Activated CD8-positive, alpha-beta memory T cell treated with anti-CD3 and anti-CD28 coated beads, Interleukin-2, amount 10 ng/mL, durations not matched to agents 7 days and 5 days (primary cell): ENCODE measurements at places on chromosomes 4 and X.

DNA sequence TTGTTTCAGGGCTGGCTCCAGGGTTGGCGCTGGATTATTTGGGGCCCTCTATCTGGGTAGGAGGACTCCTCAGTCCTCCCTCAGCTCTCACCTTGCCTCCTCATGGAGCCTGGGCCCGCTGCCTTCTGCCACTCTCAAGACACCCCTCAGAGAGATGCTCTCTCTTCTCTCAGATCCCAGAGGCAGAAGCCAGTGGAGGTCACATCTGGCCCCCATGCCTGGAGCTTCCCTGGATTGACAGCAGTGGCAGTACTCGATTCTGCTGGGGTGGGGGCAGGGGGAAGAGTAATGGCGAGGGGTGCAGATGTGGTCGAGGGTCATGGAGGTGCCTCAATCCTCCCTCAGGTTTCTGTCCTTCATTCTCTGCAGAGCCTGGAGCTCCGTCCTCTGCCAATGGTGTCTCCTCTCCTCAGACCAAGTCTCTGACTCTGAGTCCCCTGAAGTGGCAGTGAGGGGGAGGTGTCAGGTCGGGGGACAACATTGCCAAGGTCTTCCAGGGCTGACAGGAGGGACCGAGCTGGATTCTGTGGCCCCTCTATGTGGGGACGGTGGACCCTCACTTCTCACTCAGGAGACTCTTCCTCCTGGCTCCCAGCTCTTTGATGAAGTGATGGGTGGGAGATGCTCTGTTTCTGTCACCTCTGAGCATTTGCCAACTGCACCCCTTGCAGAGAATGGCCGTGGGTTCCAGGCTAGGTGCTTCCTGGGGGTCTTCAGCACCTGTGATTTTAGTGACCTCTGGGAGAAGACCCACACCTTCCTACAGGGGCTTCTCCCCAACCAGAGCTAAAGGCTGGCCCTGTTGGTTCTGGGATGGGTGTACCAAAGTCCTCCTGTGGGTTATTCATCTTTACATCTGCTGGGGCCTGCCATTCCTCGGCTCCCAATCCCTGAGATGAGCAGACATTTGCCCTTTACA lies 10.9 kb upstream of the HSFX1 start:
- no peak for DNase-seq
- no peaks in the 10 kb centered on the region for H3K4me1 ChIP-seq
- H3K27ac ChIP-seq, result no peak overlapping the region
- no peaks in the 10 kb centered on the region for H3K27me3 ChIP-seq

DNA sequence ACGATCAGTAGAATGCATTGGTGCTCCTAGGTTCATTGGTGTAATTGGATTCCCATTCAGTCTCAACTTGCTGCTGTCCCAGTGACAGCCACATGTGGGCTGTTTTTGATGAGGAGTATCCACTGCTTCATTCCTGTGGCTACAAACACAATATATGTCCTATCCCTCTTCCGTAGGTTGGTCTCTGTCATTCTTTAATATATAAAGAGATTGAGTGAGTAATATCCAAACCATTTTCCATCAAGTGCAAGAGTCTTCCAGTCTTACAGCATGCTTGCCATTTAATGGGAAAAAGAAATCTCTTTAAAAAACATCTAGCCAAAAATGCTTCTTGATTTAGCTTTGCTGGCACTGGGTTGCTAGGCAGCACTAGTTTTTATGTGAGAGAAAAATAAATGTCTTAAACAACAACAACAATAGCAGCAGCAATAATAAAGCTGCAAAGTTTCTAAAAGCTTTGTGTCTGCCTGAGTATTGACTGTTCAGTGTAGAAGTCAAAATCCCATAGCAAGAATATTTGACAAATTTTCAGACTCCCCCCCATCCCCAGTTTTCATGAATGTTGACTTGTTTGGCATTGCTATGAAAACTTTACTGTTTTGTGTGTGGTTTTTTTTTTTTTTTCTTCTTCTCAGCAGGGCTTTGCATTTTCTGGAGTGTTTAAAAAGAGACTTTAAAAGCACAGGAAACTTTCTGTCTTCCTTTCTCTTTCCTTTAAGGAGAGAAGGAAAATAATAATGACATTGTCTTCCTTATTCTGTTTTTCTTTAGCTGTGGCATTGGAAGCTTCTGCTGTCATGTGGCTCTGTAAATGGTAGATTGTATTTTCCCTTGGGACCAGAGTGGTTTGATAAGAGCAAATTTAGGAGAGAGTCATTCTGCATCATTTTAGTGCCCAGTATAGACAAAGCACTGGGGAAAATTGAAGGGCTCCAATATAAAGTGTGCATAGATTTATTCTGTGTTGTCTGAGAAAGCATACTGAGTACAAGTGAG lies 244.3 kb downstream of the ARHGAP10 start:
- no peak overlapping the region for H3K4me3 ChIP-seq
- DNase-seq, result no peak
- H3K36me3 ChIP-seq, result peaks cover 32% of the 10 kb centered on the region
- H3K4me1 ChIP-seq, result peaks cover 15% of the 10 kb centered on the region
- peaks cover 4% of the 10 kb centered on the region for H3K27me3 ChIP-seq

DNA sequence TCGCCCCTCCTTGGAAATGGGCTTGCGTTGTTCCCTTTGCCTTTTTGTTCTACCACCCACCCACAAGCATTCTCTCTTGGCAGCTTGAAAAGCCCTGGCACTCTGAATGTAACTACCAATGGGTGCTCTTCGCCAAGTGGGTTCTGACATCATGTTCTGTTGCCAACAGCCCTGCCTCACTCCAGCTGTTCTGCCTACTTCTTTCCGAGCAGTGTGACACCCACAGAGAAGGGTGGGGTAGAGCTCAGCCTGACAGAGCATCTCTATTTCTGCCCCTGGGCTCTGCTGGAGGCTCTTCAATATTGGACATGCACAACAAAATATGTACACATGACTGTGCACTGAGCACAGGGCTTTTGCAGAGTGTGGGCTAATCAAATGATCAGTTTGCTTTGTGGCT lies 15.6 kb upstream of the EXOSC9 start:
- no peaks in the 10 kb centered on the region for H3K36me3 ChIP-seq
- H3K4me3 ChIP-seq, result no peak overlapping the region
- no peak for DNase-seq
- H3K27me3 ChIP-seq, result peaks cover 47% of the 10 kb centered on the region

DNA sequence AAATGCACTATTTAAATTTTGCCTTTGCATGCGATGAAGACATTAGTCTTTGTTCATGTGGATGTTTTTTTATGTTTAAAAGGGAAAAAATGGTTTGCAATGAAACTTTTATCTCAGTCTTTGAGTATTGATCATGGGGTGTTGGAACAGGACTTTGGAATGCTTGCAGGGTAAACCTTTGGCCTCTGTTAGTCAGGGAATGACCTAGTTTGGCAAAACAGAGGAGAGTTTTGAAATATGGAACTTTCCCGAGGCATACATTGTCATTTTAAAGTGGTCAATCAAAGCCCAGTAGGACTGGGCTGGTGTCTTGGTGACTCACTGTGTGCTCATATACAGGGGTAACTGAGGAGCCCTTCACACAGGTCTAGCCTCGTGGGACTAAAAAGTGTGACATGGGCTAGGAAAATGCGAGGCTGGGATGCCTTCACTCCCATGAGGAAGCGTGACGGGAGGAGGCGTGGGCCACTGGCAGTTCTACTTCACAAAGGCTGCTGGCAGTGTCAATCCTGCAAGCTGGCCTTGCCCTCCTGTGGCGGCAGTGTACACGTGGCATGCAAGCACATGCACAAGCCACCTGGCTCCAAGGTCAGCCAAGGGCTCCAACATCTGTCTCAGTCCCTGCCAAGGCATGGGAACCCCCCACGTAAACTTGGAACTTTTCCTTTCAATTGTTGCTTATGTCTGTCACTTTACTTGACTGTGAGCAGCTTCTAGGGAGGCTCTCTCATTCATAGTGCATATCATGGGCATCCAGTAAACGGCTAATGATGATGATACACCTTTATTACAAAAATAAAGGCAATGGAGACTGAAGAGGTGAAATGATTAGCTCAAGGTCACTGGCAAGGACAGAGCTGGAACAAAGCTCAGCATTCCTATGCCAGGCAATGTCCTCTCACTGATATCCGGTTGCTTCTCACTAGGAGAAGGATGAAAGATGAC lies 5.2 kb upstream of the F11 start:
- DNase-seq, result no peak
- H3K36me3 ChIP-seq, result no peaks in the 10 kb centered on the region
- peaks cover 3% of the 10 kb centered on the region for H3K27me3 ChIP-seq
- H3K27ac ChIP-seq, result no peak overlapping the region

GRCh38 chr4:122045533-122045932 lies 93.7 kb upstream of the TRPC3 start:
- no peak for DNase-seq
- H3K27ac ChIP-seq, result no peak overlapping the region
- no peak overlapping the region for H3K4me3 ChIP-seq
- no peaks in the 10 kb centered on the region for H3K36me3 ChIP-seq
- H3K27me3 ChIP-seq, result peaks cover 3% of the 10 kb centered on the region

- H3K27ac ChIP-seq, result no peak overlapping the region
- no peak overlapping the region for H3K4me3 ChIP-seq
These were observed 312.4 kb upstream of the PABPC5 start for GRCh38 chrX:91122151-91122694.

- no peaks in the 10 kb centered on the region for H3K27me3 ChIP-seq
- no peaks in the 10 kb centered on the region for H3K36me3 ChIP-seq
- no peak overlapping the region for H3K4me3 ChIP-seq
- DNase-seq, result no peak
- no peaks in the 10 kb centered on the region for H3K4me1 ChIP-seq
These were observed 1090.9 kb upstream of the INTU start for GRCh38 chr4:126541820-126542219.

- peaks cover 5% of the 10 kb centered on the region for H3K4me1 ChIP-seq
- no peak overlapping the region for H3K4me3 ChIP-seq
- peaks cover 16% of the 10 kb centered on the region for H3K36me3 ChIP-seq
- H3K27me3 ChIP-seq, result no peaks in the 10 kb centered on the region
These were observed 130.3 kb downstream of the DHRSX start for GRCh38 chrX:2370456-2370855.

- H3K4me3 ChIP-seq, result peak overlapping the region; percentile 75
- DNase-seq, result peak; percentile 83
- H3K36me3 ChIP-seq, result peaks cover 53% of the 10 kb centered on the region
- H3K27ac ChIP-seq, result peak overlapping the region; percentile 95
- H3K4me1 ChIP-seq, result peaks cover 77% of the 10 kb centered on the region
These were observed 57.2 kb downstream of the IRF2 start for GRCh38 chr4:184416913-184417734.

DNA sequence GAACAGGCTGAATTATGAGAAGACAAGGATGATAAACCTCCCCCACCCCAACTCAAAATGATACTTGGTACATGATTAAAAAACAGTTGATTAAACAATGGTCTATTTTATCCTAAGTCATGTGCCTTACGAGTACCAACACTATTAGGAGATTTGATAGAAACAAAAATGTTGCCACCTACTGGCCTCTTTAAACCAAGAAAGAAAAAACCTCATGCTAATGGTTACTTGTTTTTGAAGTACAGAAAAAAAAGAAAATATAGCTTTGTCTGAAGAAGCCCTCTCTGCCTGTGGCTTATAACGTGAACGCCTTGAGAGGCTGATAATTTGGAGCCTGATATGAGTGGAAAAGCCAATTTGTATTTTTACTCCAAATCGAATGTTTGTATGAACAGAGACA lies 538.2 kb downstream of the DMD start:
- no peak overlapping the region for H3K4me3 ChIP-seq
- H3K4me1 ChIP-seq, result no peaks in the 10 kb centered on the region
- no peak for DNase-seq
- H3K27me3 ChIP-seq, result no peaks in the 10 kb centered on the region

GRCh38 chrX:136261321-136261720 lies 10.1 kb upstream of the MAP7D3 start:
- DNase-seq, result no peak
- H3K4me3 ChIP-seq, result no peak overlapping the region
- H3K27ac ChIP-seq, result no peak overlapping the region
- H3K27me3 ChIP-seq, result no peaks in the 10 kb centered on the region

- H3K36me3 ChIP-seq, result peaks cover 31% of the 10 kb centered on the region
- no peak for DNase-seq
- H3K27me3 ChIP-seq, result no peaks in the 10 kb centered on the region
- H3K4me3 ChIP-seq, result no peak overlapping the region
- H3K27ac ChIP-seq, result no peak overlapping the region
These were observed 84.7 kb downstream of the PPA2 start for GRCh38 chr4:105389167-105389566.

DNA sequence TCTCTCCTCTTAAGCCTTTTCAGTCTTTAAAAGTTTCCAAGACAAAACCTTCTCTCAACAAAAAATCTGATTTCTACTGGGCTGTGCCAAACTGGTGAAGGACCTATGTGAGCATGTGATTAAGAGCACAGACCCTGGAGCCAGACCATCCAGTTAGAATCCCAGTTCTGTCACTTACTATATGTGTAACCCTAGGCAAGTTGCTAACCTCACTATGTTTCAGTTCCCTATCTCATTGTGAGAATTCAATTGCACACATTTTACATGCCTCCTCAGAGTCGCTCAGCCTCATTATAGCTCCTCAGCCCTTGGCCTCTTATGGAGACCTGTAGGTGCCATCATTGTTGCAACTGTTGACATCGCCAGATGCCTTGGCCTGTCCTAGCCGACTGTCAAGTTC lies 54.1 kb upstream of the VEGFD start:
- H3K27me3 ChIP-seq, result peaks cover 6% of the 10 kb centered on the region
- H3K36me3 ChIP-seq, result no peaks in the 10 kb centered on the region
- no peak overlapping the region for H3K27ac ChIP-seq
- no peak for DNase-seq

- no peak for DNase-seq
- no peaks in the 10 kb centered on the region for H3K4me1 ChIP-seq
These were observed 24.7 kb upstream of the MXRA5 start for GRCh38 chrX:3371163-3371562.
